Activated naive CD4-positive, alpha-beta T cell treated with anti-CD3 and anti-CD28 coated beads for 36 hours (primary cell): ENCODE measurements at places on chromosomes 16 and 17. TPM values are rescaled to one million over a fixed set of nuclear protein-coding genes. Genes with fewer than 3 reads are reported as not detected.
A peak's percentile ranks its signal among the peaks of the same experiment; 100 is the strongest.

DNA sequence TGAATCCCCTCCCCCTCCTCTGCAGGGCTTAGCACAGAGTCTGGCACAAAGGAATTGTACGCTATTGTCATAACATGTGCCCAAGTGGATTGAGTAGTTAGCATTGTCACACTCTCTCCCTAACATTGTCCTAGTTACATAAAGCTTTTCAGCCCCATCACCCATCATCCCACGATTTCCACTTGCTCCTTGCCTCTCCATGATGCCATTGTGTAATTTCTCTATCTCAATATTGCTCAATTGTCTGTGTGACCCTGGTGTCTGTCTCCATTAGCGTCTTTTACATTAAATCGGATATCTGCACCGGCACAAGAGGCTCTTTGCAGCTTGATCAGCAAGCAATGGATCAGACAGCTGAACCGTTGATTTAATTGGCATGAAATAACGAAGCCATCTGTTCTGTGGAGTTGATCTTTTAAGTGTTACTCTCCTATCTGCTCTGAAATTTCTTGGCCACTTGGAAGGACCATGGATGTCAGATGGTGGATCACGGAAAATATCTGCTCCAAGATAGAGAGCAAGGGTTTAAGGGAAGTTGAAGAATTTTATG, 77.0 kb upstream of the HS3ST4 start:
- no peak overlapping the region for H3K27ac ChIP-seq
- no peaks in the 10 kb centered on the region for H3K4me1 ChIP-seq
- H3K36me3 ChIP-seq, result no peaks in the 10 kb centered on the region
- H3K27me3 ChIP-seq, result peaks cover 13% of the 10 kb centered on the region

- H3K27me3 ChIP-seq, result no peaks in the 10 kb centered on the region
Measured at GRCh38 chr16:69833357-69834282, 71.5 kb downstream of the WWP2 start.

GRCh38 chr16:57512296-57513001, 23.9 kb downstream of the CCDC102A start:
- no peaks in the 10 kb centered on the region for H3K27me3 ChIP-seq
- DNase-seq, result no peak
- no peak overlapping the region for H3K4me3 ChIP-seq
- H3K27ac ChIP-seq, result no peak overlapping the region

DNA sequence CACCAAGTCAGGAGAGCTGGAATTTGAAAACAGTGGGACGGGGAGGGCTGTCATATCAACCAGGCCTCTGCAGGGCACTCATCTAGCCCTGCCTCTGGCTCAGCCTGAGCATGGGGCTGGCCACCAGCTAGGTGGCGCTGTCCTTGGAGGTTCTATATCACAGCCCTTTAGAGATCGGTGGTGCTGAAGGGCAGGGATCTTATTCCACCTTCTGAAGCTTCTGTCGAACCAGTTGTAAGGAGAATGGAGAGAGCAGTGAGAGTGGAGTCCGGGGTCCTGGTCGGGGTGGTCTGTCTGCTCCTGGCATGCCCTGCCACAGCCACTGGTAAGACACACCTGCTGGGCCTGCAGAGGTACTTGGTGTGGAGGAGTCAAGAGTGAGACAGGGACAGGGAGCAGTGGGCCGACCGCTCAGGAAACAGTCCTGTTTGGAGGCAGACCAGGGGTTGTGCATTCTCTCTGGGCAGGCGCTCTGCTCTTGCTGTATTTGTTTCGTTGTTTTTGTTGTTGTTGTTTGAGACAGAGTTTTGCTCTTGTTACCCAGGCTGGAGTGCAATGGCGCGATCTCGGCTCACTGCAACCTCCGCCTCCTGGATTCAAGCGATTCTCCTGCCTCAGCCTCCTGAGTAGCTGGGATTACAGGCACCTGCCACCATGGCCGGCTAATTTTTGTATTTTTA, at the start of gene CES3:
Gene CES3, plus strand, starts transcription at position 202 of the 680 bp plus-strand sequence. Its CDS starts 42 bp downstream, at position 244.
- no peak within 1 kb of the TSS for H3K4me3 ChIP-seq
- no peak within 1 kb of the TSS for H3K27ac ChIP-seq
- peaks cover 19% of the 10 kb centered on the region for H3K4me1 ChIP-seq
- H3K36me3 ChIP-seq, result no peaks in the 10 kb centered on the region
- H3K27me3 ChIP-seq, result no peaks in the 10 kb centered on the region
- DNase-seq, result peak; percentile 77

GRCh38 chr16:69471121-69471520, 46.7 kb downstream of the CYB5B start:
- DNase-seq, result no peak
- no peak overlapping the region for H3K4me3 ChIP-seq
- no peak overlapping the region for H3K27ac ChIP-seq
- H3K36me3 ChIP-seq, result no peaks in the 10 kb centered on the region
- H3K27me3 ChIP-seq, result no peaks in the 10 kb centered on the region

GRCh38 chr17:73429440-73430164, 117.8 kb upstream of the CDC42EP4 start:
- H3K27ac ChIP-seq, result no peak overlapping the region
- no peaks in the 10 kb centered on the region for H3K27me3 ChIP-seq
- no peaks in the 10 kb centered on the region for H3K36me3 ChIP-seq
- H3K4me1 ChIP-seq, result peaks cover 3% of the 10 kb centered on the region
- H3K4me3 ChIP-seq, result no peak overlapping the region

- DNase-seq, result no peak
- no peaks in the 10 kb centered on the region for H3K27me3 ChIP-seq
- H3K27ac ChIP-seq, result no peak overlapping the region
- no peak overlapping the region for H3K4me3 ChIP-seq
Measured at GRCh38 chr17:4901648-4902344, 1.1 kb downstream of the CHRNE start.

- H3K27me3 ChIP-seq, result no peaks in the 10 kb centered on the region
- H3K4me1 ChIP-seq, result no peaks in the 10 kb centered on the region
- no peak for DNase-seq
- no peaks in the 10 kb centered on the region for H3K36me3 ChIP-seq
- H3K4me3 ChIP-seq, result no peak overlapping the region
- no peak overlapping the region for H3K27ac ChIP-seq
Measured at GRCh38 chr17:33529816-33530215, 236.7 kb upstream of the ASIC2 start.

- DNase-seq, result no peak
- H3K36me3 ChIP-seq, result no peaks in the 10 kb centered on the region
- H3K27ac ChIP-seq, result no peak overlapping the region
- H3K4me1 ChIP-seq, result no peaks in the 10 kb centered on the region
- no peak overlapping the region for H3K4me3 ChIP-seq
- peaks cover 2% of the 10 kb centered on the region for H3K27me3 ChIP-seq
Measured at GRCh38 chr17:77909236-77909635, 49.3 kb upstream of the TNRC6C start.

CCDC200 gene
- total RNA-seq, result not detected

MYH8 gene
- not detected for total RNA-seq

MT1F gene
- total RNA-seq, result 5.4 TPM

DNA sequence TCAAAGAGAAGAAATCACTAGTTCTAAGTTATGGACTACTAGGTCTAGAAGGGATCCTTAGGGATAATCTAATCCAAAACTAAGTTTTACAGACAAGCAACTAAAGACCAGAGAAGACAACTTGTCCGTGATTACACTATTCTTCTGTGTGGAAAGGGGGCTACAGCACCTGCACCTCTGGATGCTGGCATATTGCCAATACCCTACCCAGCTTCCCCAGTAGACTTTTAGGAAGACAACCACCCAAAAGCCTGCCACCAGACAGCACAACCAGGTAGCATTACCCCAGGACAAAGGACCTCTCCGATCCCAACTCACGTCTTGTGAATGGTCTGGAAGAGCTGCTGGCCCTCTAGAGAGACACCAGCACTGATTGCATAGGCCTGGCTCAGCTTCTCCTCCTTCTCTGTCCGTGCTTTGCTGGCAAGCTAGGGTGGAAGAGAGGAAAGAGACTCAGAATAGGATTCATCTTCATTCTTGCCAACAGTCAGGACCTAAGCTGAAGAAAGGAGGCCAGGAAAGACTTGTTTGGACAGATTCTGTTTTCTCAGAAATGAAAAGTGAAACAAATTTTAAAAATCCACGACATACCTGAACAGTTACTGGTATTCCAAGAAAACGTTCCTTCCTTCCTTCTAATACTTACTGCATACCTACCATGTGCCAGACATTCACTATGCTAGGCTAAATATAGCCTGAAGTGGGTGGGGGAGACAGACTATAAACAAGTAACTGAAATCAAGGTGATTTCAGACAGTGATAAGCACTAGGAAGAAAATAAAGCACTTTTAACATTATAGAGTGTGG, 25.3 kb upstream of the TMEM101 start:
- H3K36me3 ChIP-seq, result peaks cover 30% of the 10 kb centered on the region
- H3K27ac ChIP-seq, result no peak overlapping the region
- no peaks in the 10 kb centered on the region for H3K27me3 ChIP-seq
- H3K4me3 ChIP-seq, result no peak overlapping the region

DNA sequence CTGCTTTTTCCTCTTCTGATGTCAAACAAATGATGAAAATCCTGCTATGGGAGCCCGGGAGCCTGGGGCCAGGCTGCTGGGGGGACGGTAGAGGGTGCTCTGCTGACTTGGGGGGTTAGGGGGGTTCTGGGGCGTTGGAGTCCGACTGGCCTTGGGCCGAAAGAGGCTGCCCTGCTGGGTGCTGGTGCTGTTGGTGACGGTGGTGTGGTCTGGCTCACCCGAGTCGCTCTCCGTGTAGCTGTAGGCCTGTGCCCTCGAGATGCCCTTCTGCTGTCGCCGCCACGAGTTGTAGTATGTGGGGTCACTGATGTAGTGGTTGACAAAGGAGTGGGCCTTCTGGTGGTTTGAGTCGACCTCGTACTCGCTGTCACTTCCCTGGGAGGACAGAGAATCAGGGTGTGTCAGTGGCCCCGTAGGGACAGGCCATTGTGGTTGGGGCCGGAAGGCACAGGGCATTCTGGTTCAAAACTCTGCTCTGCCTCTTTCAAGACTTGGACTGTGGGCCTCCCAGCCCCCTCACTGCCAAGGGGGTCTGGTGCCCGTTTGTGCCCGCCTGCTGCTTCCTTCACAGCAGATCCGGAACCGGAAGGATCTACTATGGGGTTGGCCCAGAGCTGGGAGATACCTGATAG, 26.9 kb upstream of the CDC42EP4 start:
- H3K4me3 ChIP-seq, result no peak overlapping the region
- H3K27me3 ChIP-seq, result no peaks in the 10 kb centered on the region
- DNase-seq, result no peak
- no peaks in the 10 kb centered on the region for H3K4me1 ChIP-seq
- H3K27ac ChIP-seq, result no peak overlapping the region
